Activated CD8-positive, alpha-beta memory T cell treated with anti-CD3 and anti-CD28 coated beads for 4 hours (primary cell): ENCODE measurements at places on chromosomes 7 and 10.

DNA sequence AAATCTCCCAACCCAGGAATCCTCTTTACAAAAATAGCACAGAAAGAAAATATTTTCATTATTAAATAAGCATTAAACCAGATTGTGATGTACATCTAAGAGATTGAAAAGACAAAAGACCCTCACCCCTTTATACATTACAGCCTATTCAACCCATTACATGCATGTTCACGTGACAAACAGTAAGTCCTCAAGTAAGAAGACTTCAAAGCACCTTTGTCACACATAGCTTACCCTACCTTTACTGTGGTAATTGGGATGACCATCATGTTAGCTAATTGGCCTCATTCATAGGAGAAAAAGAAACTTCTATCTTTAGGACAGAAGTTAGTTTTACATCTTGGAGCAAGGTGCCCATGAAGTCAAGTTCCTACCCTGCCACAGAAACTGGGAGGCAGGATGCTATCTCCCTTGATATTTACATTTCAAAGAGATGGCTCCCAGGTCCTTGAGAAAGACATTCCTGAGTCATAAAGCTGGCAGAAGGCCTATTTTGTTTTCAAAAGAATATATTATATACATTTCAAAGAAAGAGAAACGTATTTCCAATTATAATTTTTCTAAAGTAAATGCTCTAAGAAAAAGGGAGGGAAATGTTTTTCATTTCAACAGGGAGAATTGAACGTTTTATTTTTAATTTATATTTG lies 48.1 kb downstream of the GNAI1 start:
- no peak for DNase-seq

- no peak for DNase-seq
These were observed 164.2 kb downstream of the HDAC9 start for GRCh38 chr7:18659746-18660145.

GRCh38 chr10:107163881-107164861 lies at the start of gene SORCS1:
Gene SORCS1, minus strand, starts transcription at chr10:107164706.
- no peak for DNase-seq

DNA sequence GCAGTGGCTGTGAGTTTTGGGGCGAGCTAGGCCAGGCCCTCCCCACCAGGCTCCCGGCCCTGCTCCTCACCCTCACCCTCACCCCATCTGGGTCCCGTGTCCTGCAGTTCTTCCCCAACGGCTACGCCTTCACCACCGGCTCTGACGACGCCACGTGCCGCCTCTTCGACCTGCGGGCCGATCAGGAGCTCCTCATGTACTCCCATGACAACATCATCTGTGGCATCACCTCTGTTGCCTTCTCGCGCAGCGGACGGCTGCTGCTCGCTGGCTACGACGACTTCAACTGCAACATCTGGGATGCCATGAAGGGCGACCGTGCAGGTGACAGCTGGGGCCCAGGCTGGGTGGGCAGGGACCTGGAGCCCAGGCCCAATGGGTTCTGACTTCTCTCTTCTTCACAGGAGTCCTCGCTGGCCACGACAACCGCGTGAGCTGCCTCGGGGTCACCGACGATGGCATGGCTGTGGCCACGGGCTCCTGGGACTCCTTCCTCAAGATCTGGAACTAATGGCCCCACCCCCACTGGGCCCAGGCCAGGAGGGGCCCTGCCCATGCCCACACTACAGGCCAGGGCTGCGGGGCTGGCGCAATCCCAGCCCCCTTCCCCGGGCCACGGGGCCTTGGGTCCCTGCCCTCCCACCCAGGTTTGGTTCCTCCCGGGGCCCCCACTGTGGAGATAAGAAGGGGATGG lies 4.9 kb downstream of the GNB2 start:
- no peak for DNase-seq

- peak; percentile 66 for DNase-seq
These were observed 46.6 kb downstream of the CDHR3 start for GRCh38 chr7:106009503-106010226.

GRCh38 chr7:79287981-79288380 lies 165.5 kb downstream of the MAGI2 start:
- DNase-seq = no peak

DNA sequence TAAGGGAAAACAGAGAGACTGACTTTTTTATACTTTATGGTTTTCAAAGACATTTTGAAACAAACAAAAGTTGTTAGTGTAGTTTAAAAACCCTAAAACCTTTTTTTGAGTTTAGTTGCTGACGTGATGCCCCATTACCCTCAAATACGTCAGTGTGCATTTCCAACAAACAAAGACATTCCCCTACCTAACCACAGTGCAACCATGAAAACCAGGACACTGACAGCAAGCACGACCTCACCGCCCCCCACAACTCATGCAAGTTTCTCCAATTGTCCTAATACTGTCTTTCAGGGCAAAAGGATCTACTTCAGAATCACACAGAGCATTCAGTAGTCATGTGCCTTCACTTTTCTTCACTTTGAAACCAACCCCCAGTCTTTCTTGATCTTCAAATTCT lies 75.0 kb downstream of the WNT2 start:
- no peak for DNase-seq

GRCh38 chr10:29083096-29083495 lies 205.8 kb upstream of the LYZL1 start:
- DNase-seq = no peak

DNA sequence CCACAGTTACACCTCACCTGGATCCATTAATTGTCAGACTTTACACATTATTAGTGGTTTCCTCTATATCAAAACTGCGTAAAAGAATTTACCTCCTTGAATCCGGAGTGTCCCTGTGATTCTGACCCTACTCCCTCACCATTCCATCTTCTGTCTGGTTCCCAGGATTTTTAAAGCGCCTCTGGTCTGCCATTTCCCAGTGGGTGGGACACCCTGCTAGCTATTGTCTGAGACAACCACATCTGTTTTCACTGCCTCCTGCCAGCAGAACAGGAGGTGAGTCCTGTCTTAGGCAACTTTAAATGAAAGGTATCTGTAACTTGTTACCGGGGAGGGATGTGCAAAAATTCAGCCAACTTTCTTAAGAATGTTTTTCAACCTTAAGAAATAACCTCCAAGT lies 2.3 kb downstream of the MACROH2A2 start:
- no peak for DNase-seq
